NCI-H524 (cell line): ENCODE measurements at places on chromosomes 11 and 22.
A peak's percentile ranks its signal among the peaks of the same experiment; 100 is the strongest.

DNA sequence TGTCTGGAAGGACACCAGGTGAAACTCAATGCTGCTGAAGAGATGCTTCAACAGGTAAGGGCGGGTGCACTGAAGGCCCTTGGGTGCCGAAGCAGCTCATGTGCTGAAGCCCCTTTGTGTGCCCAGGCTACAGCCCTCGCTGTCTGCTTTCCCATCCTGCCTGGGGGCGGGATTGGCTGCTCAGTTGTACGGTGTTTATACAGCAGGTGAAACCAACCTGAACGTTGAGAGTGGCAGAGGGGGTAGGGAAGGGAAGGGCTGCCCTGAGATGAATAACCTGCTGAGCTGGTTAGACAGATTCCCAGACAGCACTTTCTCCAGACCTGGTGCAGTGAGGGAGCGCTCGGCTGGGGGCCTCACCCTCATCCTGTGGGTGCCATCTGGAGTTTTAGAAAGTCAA is 75.7 kb downstream of the CYB5R2 start:
- peak; percentile 8 for DNase-seq

DNA sequence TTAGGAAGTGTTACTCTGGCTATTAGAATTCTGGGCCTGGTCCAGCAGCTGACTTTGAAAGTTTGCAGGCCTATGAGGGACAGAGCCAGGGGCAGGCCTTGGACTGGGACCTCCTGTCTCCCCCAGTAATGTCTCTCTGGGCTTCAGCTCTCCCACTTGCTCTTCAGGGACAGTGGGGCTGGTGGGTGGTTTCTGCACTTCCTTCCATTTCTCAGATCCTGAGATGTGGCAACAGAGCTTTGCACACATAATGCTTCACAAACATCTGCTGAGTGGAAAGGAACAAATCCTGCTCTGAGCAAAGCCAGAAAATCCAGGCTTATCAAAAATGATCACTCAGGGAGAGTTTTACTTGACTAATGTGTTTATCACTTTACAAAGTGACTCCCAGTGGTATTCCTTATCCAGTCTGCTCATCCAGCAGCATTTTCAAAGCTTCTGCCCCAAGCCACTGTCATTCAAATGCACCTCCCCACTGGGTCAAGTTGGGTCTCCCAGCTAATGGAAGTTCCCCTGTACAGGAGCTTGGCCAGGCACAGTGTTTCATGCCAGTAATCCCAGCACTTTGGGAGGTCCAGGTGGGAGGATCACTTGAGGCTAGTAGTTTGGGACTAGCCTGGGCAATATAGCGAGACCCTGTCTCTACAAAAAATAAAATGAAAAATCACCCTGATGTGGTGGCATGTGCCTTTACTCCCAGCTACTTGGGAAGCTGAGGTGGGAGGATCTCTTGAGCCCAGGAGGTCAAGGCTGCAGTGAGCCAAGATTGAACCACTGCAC is 13.5 kb upstream of the OSBP2 start:
- no peak for DNase-seq

GRCh38 chr22:19824212-19824925 is 30.3 kb downstream of the GNB1L start:
- no peak for DNase-seq

- no peak for DNase-seq
These were observed 6.3 kb downstream of the FXYD2 start for GRCh38 chr11:117818041-117818873.

DNA sequence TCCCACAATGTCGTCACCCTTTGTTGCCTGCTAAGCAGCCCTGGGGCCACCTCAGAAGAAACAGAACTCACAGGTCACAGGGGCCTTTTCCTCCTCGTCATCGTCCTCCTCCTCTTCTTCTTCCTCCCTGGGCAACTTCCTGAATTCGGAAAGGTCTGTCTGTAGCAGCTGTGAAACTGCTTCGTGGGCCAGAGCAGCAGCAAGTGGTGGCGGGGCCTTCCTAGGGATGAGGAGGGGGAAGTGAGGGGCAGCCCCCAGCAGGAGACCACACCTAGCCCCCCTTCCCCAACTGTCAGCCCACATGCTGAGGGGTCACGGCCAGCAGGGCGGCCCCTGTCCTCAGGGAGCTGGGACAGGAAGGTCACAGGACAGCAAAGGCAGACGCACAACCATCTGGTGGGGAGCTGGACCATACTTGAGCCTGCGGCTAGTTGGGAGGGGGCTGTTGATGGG is 13.2 kb downstream of the PPM1F start:
- no peak for DNase-seq

DNA sequence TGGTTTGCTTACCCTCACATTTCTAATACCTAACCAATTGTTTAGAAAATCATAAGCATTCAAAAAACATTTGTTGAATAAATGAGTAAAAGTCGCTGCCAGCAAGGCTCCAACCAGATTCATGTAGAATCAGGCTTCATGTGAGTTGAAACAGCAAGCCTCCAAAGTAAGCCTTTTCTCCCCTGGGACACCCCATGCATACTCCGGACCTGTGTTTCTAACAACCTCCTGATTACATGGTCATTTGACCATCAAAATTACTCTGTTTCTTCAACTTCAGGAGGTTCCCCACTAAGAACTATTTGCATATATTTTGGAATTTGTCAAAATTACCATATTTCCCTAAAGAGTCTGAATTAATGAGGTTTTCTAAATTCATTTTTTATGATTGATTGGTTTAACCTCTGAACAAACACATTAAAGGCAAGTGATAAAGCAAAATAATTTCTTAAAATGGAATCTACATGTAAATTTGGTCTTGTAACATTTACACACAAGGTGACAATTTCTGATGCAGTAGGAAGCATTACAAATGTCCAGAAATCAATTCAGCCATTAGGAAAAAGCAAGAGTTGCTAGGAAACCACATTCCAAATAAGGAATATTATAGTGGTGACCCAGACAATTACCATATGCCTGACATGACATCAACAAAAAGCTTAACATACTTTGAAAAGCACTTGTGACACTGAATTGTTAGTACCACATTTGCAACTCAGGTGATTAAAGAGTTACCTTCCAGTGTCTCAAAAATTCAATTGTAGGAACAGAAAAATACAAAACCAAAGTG is 252.6 kb downstream of the GUCY1A2 start:
- DNase-seq, result peak; percentile 10

DNA sequence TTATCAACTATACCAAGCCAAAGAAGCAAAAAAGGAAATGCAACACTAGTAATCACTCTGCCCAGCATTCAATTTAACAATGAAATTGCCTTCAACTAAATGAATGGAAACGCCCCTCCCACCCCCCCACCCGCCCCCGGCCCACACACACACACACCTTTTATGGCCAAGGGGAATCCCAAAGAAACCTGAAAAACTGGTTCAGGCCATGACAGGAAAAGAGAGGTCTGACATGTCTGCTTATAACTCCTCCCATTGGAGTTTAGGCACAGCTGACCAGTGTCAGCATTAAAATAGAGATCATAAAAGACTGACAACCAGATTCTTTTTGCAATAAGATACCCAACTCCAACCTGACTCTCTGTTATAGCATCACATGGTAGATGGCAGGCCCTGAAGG is 42.6 kb downstream of the ACER3 start:
- no peak for DNase-seq

- no peak for DNase-seq
These were observed 89.0 kb downstream of the RELT start for GRCh38 chr11:73465023-73465675.

- DNase-seq, result no peak
These were observed 844.5 kb upstream of the RAG2 start for GRCh38 chr11:37442576-37442975.
